HEK293T (cell line): ENCODE measurements at places on chromosomes 7 and 10.

- no peak for DNase-seq
Measured at GRCh38 chr10:6119962-6120361, 31.1 kb downstream of the RBM17 start.

- DNase-seq: no peak
Measured at GRCh38 chr10:6202098-6202683, 541 bp upstream of the PFKFB3 start.

DNA sequence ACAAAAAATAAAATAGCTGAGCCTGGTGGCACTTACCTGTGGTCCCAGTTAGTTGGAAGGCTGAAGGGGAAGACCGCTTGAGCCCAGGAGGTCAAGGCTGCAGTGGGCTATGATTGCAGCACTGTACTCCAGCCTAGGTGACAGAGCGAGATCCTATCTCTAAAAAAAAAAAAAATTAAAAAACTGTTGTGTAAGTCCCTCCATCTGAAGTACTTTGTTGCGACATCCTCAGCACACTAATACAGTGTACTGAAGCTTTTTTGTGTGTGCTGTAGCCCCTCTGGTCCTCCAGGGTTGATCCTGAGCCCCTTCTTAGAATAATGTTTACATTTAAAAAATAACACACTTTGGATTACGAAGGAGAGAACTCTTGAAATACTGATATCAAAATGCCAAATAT lies 71.3 kb downstream of the PFKFB3 start:
- no peak for DNase-seq

GRCh38 chr7:140260352-140261104 lies 83.7 kb upstream of the KDM7A start:
- DNase-seq: no peak

DNA sequence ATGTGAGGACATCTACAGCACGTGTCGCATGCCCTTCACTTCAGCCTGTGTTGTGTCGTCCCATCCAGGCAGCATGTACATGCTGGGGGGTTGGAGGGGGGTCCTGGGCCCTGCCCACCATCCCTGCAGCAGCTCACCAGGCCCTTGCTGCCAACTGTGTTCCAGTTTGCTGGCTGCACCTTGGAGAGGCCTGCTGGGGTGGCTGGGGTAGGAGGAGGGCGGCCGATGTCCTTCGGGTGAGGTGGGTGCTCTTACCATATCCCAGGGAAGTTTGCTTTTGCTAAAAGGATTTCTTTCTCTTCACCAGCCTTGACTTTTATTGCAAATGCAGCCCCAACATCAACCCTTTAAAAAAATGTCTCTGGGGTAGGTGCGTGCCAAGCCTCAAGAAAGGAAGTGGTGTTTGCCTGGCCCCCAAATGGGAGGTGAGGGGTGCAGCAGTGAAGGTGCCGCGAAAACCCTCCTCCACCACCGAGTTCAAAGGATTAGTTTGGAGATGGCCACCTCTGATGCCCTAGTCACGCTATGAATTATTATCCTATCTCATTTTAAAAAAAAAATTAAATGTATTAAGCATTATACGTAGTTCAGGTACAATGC lies 165.8 kb upstream of the KLF6 start:
- no peak for DNase-seq

- no peak for DNase-seq
Measured at GRCh38 chr7:31002256-31002655, 38.5 kb downstream of the GHRHR start.

DNA sequence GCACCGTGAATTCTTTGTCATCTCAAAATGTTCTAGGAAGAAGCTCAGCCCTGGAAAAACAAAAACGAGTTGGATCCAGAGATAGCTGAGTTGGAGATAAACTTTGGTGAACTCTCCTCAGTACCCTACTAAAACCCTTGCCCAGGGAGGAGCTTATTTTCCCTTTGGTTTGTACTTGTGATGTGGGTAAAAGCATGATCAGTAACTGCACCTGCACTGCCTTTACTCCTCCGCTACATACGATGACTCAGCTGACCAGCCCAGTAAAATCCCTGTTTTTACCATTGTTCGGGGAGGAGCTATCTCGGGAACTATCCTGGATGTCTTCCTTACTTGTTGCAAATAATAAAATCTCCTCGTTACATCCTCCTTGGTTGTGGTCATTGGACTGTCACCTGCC lies 359.3 kb downstream of the SH2D4B start:
- no peak for DNase-seq

- no peak for DNase-seq
Measured at GRCh38 chr10:91756286-91756685, 41.9 kb upstream of the TNKS2 start.

GRCh38 chr10:127855976-127856375 lies 36.8 kb downstream of the CLRN3 start:
- no peak for DNase-seq

GRCh38 chr7:47453093-47454061 lies 128.5 kb downstream of the TNS3 start:
- no peak for DNase-seq

DNA sequence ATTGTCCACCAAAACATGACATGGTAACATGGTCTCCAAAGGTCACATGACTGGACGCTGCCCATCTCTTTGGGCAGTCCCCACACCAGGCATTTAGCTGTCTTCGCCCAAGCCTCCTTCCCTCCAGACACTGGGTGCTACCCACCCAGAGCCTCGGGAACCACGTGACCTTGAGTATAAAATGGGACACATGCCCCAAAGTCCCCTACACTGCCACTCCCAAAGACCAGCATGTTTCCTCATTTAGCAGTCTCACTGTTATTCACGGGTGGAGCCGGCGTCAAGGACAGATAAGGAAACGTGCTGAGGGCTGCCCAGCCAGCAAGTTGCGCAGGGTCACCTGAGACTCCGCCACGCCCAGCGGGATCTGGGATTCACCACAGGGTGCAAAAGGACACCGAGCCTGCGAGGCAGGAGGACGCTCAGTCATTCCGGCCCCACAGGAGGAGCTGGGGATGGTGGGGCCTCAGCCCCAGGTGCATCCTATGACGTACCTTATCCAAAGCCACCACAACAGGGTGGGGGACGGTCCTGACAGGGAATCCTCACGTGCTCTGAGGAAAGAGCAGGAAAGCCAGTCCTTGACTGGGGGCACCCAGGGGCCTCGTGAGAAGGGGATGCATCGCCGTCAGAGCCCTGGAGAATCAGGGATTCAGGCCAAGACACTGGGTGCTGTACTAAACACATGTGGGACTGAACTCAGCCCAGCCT lies 226.9 kb downstream of the TNS3 start:
- no peak for DNase-seq

DNA sequence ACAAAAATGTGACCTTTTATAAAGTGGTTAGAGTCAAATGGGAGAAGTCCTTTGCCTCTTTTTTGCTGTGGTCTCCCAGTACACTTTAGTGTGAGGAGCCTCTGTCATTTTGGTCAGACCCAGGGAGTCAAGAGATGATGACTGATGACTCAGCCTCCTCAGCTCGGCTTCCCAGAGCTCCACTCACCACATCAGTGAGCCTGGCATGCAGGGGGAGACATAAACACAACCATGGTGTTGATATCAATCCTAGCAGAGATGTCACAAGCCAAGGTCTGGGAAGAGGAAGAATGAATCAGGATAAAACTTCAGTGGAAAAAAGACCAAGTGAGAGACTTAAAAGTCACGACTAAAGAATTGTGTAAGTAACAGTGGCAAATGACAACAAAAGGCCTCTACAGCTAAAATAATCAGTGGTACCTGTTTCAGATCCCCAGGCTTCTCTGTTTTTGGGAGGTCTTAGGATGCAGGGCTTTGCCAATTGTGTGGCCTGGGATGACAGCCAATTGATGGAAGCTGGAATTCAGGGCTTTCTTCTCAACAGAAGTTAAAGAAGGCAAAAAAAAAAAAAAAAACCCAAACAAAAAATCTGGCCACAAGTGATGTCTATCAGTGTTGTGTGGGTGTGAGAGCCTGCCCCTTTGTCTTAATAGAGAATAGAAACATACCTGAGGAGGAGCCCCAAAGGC lies 50.2 kb downstream of the TFAM start:
- peak; percentile 21 for DNase-seq

GRCh38 chr10:113515161-113515560 lies 37.7 kb upstream of the HABP2 start:
- DNase-seq: no peak

- no peak for DNase-seq
Measured at GRCh38 chr7:54906963-54907362, 111.9 kb upstream of the EGFR start.

- DNase-seq: no peak
Measured at GRCh38 chr7:33862946-33863814, 42.2 kb upstream of the BMPER start.

DNA sequence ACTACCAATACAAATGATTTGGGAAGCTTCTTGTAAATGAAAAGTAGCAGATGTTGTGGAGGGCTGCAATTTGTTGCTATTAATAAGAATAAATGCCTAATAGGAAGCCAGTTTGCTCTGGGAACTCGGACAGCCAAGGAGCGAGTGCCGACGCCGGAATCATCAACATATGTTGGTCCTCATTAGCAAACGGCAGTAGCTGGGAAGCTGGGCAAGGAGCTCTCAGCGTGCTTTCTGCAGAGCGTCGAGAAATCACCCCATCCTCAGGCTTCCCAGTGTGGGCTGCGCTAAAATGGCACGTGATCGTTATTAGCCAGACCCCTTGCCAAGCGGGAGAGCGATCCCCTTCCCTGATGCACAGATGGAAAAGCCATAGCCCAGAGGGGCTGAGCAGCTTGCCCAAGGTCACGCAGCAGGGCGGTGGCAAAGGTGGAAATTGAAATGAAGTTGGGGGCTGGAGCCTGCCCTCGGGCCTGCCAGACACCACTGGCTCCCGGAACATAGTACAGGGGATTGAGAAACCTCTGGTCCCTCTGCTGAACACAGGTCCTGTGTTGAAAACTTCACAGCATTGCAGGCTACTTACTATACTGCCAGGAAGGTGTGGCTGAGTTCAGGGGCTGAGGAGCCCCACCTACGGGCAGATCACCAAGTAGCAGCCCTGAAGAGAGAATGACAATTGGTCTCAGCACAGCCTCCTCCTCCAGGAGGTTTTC lies 326.9 kb downstream of the PLXNA4 start:
- peak; percentile 53 for DNase-seq

GRCh38 chr7:66033471-66034385 lies 41.9 kb upstream of the ASL start:
- DNase-seq: no peak

DNA sequence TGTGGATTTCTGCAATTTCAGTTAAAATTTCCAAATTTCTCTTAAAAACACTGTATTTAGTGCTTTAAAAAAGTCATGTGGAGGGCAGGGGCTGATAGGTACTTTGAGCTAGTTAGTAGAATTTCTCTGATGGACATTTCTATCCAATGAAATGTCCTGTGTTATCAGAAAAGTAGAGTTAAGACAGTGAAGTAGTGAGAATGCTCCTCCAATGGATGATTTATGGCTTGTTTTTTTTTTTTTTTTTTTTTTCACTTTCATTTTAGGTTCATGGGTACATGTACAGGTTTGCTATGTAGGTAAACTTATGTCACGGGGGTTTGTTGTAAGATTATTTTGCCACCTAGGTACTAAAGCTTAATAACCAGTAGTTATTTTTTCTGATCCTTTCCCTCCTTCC lies 55.0 kb downstream of the BTAF1 start:
- DNase-seq: no peak

GRCh38 chr7:26690135-26690805 lies 174.1 kb downstream of the SKAP2 start:
- DNase-seq: no peak

GRCh38 chr7:134778941-134779740 lies at the start of gene CALD1:
Gene CALD1 (plus strand): TSS chr7:134779634. CDS start chr7:134867734, 88,100 bp downstream.
- DNase-seq: peak; percentile 84

DNA sequence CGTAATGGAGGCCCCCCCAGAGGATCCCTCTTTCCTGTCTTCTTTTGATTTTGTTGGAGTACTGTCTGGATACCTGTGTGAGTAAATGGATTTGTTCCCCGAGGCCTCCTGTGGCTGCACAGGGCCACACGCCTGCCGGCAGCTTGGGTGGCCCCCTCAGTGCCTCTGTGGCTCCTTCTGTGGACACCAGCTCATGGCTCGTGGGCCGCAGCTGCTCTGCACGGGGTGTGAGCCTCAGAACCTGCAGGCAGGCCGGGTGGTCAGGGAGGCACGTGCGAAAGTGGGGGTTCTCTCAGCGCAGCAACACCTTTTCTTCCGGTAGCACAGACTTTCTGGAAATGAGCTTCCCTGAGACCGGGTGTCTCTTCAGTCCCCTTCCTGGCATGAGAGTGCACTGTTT lies 70.3 kb downstream of the WDR37 start:
- no peak for DNase-seq
